ENCODE measurements at places on chromosomes 11 and 22.

DNA sequence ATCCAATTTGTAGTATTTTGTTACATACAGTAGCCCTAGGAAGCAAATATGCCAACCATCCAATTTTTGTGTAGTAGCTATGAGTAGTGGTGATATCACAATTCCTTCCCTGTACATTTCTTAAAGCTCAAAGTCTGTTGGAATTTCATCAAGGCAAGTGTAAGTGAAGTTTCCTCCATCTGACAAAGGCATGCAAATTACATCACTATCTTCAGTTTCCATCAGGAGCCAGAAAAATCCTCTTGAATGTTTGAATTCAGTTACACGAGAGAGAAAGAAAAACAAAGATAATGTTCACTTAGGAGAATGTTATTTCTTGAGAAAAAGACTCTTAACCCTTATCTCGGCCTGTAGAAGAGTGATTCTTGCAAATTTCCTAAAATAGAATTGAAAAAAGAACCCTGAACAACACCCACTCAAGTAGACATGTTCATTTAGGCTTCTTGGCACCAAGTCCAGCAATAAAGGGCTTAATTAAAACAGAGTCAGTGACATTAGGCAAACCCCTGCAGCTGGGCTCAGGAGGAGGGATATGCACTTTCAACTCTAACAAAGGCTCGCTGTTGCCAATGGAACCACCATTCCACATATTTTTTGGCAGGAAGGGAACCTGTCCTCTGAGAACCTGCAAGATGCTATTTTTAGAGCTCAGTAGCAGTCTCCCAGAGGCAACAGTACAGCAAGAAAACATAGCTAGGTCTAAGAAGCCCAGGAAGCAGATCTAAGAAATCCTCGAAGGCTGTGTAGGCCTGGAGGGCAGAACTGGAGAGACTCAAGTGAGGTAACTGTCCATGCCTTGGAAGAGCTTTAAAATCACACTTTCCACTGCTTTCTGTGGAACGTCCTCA, 144.6 kb downstream of the CCDC81 start:
- no peak for DNase-seq

- DNase-seq = peak; percentile 58
Observed at GRCh38 chr11:67416416-67417335, 1.2 kb downstream of the CARNS1 start.

GRCh38 chr11:71338801-71339395, 86.5 kb upstream of the SHANK2 start:
- no peak for DNase-seq

- DNase-seq = no peak
Observed at GRCh38 chr22:35065796-35066218, at the start of gene ISX. TSS of gene ISX (plus strand) at chr22:35066158. CDS start at chr22:35067088, 930 bp downstream.

DNA sequence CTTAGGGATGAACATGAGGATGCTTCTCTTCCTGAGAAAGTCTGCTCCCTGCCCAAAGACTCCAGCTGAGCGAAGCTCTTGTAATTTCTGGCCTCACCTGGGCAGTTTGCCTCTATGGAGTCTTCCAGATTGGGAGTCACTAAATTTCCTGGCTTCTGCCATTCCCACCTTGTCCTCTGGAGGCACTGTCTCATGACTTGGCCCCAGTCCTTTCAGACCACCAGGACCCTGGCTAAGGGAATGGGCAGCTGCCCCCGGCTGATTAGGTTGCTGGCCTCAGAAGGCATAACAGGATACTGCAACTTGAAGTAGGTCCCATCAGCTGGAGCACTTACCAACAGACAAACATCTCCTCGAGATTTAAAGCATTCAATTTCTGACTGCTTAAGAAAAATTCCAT, 128.1 kb upstream of the SPON1 start:
- DNase-seq = no peak

- DNase-seq = peak; percentile 75
Observed at GRCh38 chr11:63687845-63688244, 6.5 kb downstream of the RTN3 start.

GRCh38 chr11:37978647-37979046, 1380.6 kb upstream of the RAG2 start:
- DNase-seq = no peak

DNA sequence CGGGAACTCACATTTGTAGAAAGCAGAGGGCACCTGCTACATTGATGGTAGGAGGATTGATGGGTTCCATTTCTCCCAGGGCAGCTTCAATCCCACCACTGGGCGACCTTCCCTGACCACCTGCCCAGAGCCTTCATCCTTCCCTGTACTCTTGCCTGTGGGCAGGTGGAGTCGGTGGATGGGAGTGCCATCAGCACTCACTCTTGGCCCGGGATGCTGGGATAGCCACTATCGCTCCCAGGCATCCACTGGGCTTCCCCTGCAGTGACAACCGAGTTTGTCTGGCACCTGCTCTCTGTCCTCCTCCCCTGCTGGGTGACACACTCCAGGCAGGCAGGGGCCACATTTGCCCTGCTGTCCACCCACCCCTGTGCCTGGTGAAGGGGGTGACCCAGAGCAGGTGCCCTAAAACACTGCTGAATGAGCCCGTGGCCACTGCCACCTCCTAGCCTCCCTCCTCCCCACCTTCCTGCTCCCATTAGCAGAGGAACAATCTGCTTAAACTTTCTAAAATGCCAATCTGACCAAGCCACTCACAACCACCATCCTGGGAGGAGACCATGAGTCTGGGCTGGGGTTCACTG, 604.7 kb downstream of the TBC1D22A start:
- DNase-seq = no peak

DNA sequence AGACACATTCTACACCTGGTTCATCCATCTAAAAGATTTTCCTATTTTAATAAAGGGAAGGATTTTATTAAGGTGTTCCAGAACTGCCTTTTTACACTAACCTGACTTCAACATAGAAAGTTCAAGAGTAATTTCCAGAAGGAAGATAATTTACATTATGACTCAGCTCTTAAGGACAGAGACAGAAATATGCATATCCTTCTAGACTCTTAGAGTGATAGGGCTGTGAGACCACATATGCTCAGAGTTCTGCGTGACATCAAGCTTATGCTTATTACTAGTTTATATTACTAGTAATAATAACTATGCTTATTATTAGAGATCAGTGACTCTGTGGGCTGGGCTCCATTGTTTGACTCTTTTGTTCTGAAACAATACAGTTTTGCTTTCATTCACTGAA, 4.6 kb downstream of the PDGFD start:
- no peak for DNase-seq

GRCh38 chr11:12007769-12008737, at the start of gene DKK3:
TSS of gene DKK3 (minus strand) at chr11:12008626. CDS start at chr11:12008582, 44 bp downstream.
- no peak for DNase-seq

- no peak for DNase-seq
Observed at GRCh38 chr11:116262370-116262769, 510.4 kb downstream of the BUD13 start.

GRCh38 chr22:32801537-32802236, at the start of gene TIMP3:
TSS of gene TIMP3 (plus strand) at chr22:32801705. CDS start at chr22:32802002, 297 bp downstream.
- DNase-seq = no peak

DNA sequence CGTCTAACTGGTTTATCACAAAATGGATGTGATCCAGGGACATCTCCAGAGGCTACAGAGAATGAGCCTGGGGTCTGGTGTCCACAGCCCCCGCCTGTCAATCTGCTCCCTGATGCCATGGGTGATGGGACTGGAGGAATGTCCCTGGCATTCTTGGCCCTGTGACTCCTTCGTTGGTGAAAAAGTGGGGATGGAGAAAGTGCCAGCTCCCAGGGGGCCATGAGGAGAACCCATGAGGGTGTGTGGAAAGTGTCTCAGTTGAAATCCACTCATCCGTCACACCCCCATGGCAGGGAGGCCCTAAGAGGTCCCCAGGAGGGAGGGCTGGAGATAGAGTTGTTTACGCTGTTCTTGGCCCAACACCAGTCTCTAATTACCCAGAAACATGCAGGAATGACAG, 322.0 kb downstream of the CTTN start:
- DNase-seq = no peak

- DNase-seq = peak; percentile 91
Observed at GRCh38 chr11:9757809-9758636, 94.1 kb downstream of the SWAP70 start.

DNA sequence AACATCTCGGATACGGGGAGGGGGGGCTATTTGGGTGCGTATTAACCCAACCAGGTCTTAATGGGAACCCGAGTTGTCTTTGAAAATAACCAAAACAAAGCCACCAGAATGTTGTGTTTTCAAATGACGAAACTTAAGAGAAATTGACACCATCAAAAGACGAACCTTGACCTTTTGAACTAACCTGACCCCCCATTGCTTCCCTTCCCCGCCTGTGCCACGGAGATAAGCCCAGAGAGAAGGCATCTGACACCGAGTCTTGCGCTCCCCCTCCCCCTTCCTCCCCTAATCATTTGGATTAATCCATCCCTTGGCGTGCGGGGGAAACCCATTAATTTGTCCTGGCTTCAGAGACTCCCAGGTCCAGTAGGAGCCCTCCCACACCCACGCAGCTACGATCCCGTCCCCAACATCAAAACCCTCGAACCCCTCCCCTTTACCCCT, 4.5 kb upstream of the GCAT start:
- no peak for DNase-seq

DNA sequence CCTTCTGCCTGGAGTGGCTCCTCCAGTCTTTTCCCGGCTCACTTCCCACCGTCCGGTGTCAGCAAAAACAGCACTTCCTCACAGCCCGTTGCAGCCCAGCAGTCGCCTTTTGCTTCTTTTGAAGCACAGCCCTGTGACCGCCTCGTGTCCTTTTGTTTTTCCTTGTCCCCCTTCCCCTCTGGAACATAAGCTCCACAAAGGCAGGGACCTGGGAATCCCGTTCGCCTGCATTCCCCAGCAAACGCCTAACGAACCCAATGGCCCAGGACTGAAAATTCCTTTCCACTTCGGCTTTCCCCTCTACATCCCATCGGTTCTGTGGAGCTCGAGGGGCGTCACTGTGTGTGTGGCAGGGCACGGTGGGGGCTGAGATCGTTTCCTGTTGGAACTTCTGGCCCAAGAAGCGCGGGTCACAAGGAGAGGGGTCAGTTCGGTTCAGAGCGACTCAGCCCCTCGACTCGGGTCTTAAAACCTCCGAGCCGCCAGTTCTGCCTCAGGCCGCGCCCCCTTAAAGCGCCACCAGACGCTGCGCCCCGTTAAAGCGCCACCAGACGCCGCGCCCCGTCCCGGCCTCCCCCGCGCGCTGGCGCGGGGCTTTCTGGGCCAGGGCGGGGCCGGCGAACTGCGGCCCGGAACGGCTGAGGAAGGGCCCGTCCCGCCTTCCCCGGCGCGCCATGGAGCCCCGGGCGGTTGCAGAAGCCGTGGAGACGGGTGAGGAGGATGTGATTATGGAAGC, 841 bp downstream of the RIC8A start:
- peak; percentile 85 for DNase-seq
